ENCODE measurements at places on chromosomes 3 and 15.

GRCh38 chr15:92438471-92438870 lies 44.8 kb downstream of the ST8SIA2 start:
- DNase-seq: peak; percentile 47

GRCh38 chr3:24372559-24373197 lies 122.0 kb downstream of the THRB start:
- no peak for DNase-seq

DNA sequence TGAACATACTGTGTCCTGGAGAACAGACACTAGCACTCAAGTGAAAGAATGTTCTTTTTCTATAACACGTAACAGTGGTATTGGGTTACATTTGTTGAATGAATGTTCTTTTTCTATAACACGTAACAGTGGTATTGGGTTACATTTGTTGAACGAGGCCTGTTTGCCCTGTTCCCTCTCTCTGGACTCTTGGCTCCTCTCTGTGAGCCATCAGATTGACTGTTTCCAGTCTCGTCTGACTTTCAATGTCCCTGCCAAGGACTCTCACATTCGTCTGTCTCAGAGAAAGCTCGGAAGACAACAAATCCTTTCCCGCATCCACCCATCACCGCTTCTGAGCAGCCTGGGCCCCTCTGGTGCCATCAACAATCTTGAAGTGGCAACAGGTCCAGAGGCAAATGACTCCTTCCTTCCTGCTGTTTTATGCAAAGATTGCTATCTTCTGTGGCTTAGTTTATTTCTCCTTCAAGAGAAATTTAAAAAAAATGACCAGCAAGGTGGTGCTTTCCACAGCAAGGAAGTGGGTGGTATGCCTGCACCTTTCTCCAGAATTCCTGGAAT lies 8.0 kb downstream of the TMEM45A start:
- no peak for DNase-seq

GRCh38 chr3:10519236-10519635 lies 13.8 kb upstream of the ATP2B2 start:
- no peak for DNase-seq

- peak; percentile 77 for DNase-seq
Measured at GRCh38 chr3:150721285-150722130, 17.8 kb upstream of the ERICH6 start.

DNA sequence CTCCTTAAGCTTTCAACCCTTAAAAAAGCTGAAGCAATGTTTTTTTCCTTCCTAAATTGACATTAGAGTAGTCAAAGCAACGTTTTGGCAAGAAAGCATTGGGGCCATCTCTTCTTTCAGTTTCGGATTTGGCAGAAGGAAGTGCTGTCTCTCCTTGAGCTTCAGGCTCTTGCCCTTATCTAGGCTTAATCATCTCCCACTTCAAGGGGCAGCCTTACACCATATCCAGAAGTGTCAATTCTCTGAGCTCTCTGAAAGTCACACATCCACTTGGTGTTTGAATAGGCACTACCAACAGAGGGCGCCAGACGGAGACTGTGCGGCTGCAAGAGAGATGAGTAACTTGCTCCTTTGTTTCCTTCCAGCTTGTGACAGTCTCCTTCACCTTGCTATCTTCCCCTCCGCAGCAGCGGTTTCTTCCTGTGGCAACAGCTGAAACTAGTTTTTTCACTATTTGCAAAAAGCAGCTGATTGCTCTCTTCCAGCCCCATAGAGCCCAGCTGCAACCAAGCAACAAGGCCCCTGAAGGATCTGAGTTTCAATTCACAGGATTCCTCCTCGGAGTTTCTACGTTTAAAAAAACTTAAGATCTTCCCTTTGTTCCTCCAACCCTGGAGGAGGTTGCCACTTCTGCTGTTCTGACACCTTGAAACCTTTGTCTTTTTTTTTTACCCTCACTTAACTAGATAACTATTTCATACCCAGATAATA lies 147.0 kb upstream of the SLCO3A1 start:
- peak; percentile 59 for DNase-seq

DNA sequence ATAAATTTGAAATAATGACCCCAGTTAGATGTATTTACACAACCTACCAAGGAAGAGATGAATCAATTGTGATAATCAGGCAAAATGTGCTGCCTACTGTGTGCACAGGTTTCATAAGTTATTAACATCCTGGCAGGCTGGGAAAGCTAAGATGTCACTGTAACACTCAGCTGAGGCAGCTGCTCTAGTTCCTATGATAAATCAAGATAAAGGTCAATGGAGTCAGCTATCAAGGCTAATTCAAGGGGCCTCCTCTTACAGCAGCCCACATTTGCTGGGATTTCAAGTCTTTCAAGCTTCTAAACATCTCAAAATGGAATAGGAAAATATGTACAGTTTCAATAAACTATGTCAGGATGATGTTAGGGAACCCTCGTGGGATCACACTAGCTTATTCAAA lies 70.7 kb upstream of the PYGO1 start:
- no peak for DNase-seq

- DNase-seq: no peak
Measured at GRCh38 chr3:174986685-174987084, 127.6 kb downstream of the NAALADL2 start.

GRCh38 chr3:42037318-42037945 lies 53.7 kb upstream of the TRAK1 start:
- no peak for DNase-seq

- DNase-seq: no peak
Measured at GRCh38 chr3:14425581-14426304, 23.3 kb downstream of the SLC6A6 start.

GRCh38 chr15:74845208-74845568 lies 2.2 kb upstream of the ULK3 start:
- DNase-seq: no peak

GRCh38 chr15:43932907-43933306 lies 106.1 kb downstream of the WDR76 start:
- no peak for DNase-seq

DNA sequence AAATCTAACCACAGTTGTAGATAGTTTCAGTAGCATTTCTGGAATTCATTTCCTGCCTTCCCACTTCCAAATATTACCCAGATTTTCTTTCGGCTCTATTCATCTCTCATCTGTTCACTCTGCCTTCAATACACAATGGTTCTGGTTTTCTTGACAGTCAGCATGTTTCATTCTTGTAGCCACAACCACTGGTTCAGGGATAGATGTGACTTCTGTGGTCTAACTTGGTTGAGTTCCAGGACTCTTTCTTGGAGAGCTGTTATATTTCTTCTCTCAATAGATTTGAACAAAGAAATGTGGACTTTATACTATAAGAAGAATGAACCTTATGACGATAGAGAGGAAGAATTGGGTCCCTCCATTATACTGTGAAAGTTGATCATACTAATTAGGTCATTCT lies 228.8 kb downstream of the NSUN3 start:
- no peak for DNase-seq

DNA sequence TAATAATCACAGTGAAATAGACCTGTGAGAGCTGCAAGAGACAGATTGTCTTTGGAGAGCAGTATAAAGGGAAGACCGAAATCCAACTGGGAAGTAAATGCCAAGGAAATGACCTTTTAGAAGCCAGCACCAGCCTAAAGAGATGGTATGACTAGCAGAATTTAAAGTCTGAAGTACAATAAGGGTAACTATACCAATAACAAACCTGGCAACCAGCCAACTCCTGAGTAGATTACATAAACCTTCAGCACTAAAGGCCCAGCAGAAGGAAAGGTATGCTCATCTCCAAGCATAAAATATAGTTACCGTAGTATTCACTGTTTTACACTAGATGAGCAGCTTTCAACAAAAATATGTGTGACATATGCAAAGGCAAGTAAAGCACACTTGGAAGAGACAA lies 155.1 kb upstream of the SATB1 start:
- peak; percentile 90 for DNase-seq

DNA sequence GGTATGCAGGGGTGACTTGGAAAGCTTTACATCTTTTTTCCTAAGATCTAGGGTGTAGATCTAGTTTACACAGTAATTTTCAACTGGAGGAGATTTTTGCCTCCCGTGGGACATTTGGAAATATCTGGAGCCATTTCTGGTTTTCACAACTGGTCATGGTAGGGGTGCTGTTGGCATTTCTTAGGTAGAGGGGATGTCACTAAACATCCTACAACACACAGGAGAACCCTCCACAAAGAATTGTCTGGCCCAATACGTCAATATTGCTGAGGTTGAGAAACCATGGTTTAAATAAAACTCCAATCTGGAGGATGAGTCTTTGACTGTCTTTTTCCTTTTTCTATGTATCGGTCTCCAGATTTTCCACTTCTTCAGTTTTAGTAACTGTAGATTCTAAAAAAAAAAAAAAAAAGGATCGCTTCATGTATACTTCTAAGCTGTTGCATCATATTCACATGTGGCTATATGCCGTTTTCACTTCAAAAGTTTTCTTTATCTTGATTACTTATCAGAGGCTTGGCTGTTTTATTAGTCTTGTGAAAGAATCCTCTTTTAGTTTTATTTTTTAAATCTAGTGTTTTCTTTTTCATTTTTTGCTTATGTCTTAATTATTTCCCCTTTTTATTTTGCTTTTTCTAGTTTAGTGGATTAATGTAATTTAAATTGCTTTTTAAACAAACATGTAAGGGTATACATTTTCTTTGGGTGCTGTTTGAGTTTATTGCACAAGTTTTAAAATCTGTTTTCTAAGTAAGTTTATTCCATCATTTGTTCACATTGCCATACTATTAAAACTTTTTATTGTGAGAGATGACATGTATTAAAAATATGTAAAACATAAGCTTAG lies 21.2 kb downstream of the UBE2Q2 start:
- DNase-seq: no peak

DNA sequence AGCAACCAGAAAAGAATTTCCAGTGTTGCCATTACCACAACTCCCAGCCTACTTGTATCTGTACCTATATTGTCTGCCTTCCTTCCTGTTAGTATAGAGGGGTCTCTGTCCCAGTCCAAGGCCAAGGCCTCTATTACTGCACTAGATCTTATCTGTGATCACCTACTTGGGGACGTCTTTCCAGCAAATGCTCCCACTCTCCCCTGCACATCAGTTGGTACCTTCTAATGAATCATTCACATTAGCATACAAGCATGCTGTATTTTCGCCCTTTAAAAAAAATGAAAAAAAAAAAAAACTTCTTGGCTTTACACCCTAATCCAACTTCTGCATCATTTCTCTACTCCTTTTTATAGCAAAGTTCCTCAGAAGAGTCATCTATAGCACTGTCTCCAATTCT lies 4.8 kb upstream of the AVEN start:
- no peak for DNase-seq

DNA sequence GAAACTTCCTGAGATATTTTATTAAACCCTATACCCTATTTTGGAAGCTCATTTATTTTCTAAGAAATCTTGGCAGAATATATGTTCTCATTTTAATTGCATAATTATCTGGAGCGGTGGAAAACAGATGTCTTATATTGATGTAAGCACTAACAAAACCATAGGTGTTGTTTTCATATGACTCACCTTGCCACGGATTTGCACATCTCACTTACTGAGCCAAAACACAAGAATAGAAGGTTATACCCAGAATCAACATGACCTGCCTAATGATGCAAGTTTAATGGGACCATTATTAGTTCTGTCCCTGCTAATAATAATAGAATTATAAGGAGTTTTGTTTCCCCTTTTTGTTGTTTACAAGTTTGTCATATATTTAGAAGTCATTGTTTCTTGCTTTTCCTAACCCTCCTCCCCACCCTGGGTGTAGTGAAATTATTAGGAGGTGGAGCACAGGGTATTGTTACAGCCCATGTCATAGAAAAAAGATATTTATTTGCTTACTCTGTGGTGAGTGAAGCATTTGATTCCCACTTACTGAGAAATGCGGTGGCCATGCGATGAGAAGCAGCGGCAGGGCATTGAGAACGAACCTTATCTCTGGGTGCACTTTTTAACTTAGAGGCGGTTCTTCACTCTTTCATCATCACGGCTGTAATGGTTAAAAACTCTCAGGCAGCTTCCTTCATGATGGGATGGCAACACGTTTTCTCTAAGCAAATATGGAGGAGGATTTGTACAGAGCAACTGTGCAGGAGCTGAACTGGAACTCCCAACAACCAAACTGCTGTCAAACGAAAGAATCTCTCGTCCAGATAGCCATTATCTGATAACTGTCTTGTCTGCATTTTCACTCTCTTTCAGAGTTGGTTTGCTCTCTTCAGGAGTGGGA lies 521 bp downstream of the IL5RA start:
- no peak for DNase-seq

DNA sequence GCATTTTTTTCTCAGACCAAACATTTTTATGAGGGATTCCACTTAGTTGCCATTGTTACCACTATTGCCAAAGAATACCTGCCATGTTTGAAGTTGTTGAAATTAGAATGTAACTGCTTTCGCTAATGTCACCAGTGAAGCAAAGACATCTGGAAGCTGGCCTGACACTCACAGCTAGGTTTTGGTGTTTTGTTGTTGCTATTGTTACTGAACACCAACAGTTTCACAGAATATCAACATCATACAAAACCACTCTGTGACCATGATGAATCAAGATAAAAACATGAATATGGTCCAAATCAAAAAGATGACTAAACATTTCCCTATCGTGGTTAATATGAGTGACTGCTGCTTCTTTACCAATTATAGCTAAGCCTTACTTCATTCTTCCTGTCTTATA lies 6.9 kb upstream of the CFAP20DC start:
- no peak for DNase-seq

DNA sequence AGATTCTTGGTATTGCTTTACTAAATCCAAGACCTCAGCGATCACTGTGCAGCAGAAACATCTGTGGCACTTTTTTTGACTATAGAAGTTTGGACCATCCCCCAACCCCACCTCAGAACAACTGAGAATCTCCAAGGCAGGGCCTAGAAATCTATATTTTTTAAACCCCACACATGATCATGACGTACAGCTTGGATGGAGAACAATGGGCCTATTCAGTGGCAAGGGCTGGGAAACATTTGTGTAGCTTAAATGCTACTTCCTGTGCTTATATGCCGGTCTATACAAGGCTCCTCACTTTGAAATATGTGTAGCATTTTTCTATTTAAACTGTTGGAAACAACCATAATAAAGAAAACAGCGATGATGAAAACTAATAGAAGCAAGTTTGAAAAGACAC lies 55.1 kb upstream of the SPRED1 start:
- DNase-seq: no peak
